Mesothelial cell of epicardium (in vitro differentiated cells): ENCODE measurements at places on chromosomes 12 and 14.

DNA sequence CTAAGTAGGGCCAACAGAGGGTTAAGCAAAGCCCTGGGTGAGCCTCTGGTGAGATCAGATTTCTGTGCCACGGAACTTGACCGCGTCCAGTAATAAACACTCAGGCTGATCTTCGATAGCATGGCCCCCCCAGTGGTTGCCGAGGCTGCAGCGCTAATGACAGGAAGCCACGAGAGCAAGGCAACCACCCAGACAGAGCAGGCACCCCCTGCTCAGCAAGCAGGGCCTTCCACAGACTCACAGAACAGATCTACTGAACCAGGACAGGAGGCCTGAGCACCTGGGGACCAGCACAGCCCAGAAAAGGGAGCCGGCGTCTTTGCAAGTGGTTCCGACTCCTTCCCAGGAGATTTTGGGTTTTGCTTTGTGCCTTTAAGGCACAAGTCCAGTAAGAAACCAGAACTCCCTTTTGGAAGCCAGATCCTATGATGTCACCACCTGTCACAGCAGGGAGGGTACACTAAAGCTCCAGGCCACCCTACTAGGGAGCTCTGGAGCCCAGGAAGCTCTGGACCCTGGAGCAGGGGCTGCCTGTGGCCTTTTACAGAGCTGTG is 42.3 kb downstream of the BCL11B start:
- DNase-seq, result no peak

DNA sequence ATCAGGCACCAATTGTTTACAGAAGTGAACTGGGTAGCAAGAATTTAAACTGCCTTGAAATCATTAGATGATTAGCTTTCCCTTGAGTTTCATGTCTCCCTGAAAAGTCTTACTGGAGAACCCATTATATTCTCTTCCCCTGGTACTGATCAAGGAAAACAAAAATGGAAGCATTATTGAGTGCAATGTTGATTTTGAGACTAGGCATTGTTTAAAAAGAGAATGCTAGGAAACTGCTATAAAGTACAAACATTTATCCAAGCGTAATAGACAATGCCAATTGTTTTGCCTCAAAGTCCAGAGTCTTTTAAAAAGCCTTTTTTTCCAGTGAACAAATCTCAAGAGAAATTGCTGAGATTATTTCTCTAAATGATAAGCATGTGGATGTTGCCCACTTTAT is 197.0 kb downstream of the CCER1 start:
- DNase-seq, result no peak

DNA sequence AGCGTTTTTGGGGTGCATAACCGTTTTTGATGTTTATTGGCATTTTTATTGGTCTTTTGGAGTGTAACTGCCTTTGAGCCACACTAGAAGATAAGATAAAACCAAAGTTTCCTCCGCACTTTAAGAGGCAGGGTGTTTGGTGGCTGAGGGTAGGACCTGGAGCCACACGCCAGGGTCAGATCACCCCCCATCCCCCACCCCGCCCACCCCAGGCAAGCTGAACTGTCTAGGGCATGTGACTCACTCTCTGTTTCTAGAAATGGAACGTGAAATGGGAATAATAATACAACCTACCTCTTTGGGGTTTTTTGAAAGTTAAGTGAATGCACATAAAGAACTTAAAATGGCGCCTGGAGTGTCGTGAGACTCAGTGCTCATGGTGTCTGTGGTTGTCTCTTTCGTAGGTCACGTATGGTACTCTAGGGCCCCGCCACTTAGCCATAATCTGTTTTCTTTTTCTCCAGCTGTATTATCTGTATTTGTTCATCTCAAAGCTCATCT is 56.0 kb downstream of the PPP2R5C start:
- no peak for DNase-seq

DNA sequence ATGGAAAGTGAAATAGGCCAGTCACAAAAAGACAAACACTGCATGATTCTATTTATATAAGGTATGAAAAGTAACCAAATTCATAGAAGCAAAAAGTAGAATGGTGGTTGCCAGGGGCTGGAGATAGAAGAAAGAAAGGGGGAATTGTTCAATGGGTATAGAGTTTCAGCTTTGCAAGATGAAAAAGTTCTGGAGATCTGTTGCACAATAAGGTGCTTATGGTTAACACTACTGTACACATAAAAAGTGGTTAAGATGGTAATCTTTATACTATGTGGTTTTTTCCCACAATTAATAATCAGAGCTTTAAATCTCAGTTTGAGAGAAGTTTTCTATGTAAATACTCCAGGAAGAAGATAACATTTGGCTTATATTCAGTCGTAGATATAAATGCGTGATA is 73.4 kb downstream of the SLC38A4 start:
- DNase-seq, result no peak

DNA sequence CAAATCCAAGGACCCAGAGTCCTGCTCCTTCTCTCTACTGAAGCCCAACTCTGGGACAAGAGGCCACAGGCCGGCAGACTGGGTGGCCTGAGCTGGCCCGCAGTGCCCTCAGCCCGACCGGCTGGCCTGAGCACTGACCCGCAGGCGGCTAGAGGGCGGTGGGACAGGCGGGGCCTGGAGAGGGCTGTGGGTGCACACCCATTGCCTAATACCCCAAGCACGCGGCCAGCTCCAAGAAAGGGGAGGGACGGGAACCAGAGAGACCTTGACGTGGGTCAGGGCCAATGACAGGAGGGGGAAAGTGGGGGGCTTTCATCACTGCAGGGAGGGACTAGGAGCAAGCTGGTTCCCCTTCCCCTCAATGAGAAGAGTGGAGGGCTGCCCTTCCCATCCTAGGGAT is 2.0 kb upstream of the WNT10B start:
- no peak for DNase-seq

GRCh38 chr12:55670276-55670675 is 33.6 kb downstream of the OR10P1 start:
- no peak for DNase-seq

GRCh38 chr14:64289571-64289970 is 4.6 kb downstream of the ESR2 start:
- DNase-seq, result no peak

DNA sequence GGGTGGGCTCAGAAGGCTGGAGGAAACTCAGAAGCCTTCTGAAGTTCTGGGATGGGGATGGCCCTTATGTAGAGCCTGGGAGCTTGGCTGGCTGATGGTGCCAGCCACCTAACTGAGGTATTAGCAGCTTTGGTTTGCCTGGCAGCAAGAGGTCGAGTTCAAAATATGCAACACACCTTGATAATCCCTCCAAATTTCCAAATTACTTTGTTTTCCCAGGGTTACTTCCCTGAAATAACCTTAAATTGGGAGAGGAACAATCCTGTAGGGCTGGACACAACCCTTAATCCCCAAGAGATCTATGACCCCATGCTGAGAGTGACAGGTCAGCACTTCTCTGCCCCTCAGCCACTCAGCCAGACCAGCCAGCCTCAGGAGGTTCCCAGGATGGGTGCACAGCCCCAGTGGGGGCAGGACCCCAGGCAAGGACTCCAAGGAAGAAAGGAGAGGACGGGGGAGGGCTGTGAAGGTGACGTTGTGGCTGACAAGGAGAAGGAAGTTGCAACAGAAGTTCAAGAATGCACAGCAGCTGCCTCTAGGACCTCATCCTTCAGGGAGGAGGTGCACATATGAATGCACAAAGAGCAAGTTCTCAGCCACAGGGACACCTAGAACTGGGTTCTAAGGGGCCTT is 18.6 kb upstream of the KRT77 start:
- no peak for DNase-seq
